T-helper 1 cell (primary cell): ENCODE measurements at places on chromosomes 3 and 15.

- DNase-seq, result no peak
Observed at GRCh38 chr3:15903164-15903563, 105.4 kb upstream of the ANKRD28 start.

- no peak for DNase-seq
Observed at GRCh38 chr3:37603722-37604121, 258.0 kb upstream of the CTDSPL start.

- no peak for DNase-seq
Observed at GRCh38 chr3:184460276-184460675, 80.4 kb downstream of the CHRD start.

DNA sequence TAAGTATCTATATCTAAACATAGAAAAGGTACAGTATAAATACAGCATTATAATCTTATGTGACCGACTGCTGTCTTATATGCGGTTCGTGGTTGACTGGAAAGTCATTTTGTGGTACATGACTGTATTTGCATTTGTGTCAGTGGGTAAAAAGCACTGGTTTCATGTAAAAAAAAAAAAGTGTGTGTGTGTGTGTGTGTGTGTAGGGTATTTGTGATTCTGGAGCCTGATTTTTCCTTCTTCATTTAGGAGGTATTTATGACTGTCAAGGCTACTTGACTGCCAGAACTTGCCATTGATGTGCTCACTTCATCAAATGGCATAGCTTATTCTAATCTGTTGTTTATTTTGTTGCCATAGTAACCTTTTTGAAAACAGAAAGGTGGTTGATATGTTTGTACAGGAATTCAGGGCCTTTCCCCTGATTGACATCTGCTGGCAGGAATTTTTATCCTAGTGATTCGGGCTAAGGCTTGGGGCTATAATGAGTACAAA, 63.2 kb downstream of the AKAP13 start:
- no peak for DNase-seq

DNA sequence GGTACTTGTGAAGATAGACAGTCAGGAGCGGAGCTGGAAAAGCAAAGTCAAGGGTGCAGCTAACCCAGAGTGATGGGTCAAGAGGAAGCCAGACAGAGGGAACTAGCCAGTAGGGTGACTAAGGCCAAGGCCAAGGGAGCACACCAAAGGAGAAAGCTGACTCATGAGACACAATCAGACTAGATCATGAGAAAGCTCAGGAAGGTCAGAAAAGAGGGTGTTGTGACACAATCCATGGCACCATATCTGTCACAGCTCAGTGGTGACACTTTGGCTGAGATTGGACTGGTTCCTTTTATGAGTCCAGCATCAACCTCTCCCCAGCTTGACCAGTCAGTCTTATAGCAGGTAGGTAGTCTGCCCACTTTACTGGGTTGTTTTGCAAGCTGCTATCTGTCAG, 22.2 kb downstream of the P2RY1 start:
- no peak for DNase-seq

- DNase-seq, result no peak
Observed at GRCh38 chr3:94099311-94099710, 36.5 kb downstream of the NSUN3 start.

- DNase-seq, result no peak
Observed at GRCh38 chr3:123331651-123332050, 117.2 kb downstream of the ADCY5 start.

DNA sequence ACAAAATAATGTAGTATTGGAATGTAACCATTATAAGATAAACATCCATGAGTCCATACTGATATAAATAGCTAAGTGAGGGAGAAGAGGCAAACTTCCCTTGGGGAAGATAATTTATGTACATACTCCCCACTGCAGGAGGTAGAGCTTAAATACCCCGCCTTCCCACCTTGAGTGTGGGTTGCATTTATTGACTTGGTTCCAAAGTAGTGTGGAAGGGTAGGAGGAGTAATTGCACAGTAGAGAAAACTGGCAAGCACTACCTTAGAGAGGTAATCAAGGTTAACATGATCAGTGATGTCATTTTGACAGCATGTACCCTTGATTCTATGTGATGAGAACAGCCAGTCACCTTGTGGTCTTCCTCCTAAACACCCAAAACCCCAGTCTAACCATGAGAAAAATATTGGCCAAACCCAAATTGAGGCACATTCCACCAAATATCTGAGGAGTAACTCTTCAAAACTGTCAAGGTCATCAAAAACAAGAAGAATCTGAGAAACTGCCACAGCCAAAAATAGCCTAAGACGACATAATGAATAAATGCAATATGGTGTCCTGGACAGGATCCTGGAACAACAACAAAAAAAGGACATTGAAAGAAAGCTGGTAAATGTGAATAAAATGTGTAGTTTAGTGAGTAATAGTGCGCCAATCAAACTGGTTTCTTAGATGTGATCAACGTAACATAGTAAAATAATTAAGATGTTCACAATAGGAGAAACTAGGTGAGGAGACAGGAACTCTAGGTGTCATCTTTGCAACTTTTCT, 774 bp upstream of the CNOT10 start:
- DNase-seq, result peak; percentile 6
